ENCODE measurements at places on chromosomes 4 and X.

DNA sequence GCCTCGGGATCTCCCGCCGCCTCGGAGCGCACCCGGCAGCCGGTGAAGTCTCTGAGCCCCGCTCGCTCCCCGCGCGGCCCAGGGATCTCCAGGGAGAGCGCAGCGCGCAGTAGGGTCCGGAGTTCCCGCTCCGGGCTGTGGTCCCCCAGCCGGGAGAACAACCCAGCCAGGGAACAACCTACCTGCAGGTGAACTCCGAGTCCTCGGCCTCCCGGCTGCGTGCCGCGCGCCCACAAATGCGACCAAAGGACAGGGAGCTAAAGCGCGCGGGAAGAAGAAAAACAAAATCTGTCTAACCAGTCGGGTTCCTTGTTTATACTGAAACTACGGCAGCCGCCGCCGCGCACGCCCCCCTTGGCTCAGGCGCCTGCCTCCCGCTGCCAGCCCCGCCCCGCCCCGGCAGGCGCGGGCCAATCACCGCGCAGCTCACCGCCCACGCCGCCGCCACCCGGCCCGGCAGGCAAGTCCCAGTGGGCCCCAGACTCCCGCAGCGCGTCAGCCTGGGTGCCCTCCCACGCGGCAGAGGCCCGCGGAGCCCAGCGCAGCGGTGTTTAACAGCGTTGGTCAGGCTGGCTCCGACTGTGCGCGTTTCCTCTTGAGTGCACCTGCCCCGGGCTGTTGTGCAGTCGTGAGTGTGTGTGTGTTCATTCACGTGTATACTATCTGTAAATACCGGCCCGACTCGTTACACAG is at the start of gene RASGEF1B:
Gene RASGEF1B (minus strand): TSS at position 320 of the 693 bp plus-strand sequence. CDS start 12,399 bp downstream, outside the sequence.
- no peaks in the 10 kb centered on the region for H3K36me3 ChIP-seq
- peak within 1 kb of the TSS; percentile 80 for H3K4me3 ChIP-seq
- peaks cover 27% of the 10 kb centered on the region for H3K4me1 ChIP-seq
- no peaks in the 10 kb centered on the region for H3K27me3 ChIP-seq
- peak within 1 kb of the TSS; percentile 73 for H3K27ac ChIP-seq

DNA sequence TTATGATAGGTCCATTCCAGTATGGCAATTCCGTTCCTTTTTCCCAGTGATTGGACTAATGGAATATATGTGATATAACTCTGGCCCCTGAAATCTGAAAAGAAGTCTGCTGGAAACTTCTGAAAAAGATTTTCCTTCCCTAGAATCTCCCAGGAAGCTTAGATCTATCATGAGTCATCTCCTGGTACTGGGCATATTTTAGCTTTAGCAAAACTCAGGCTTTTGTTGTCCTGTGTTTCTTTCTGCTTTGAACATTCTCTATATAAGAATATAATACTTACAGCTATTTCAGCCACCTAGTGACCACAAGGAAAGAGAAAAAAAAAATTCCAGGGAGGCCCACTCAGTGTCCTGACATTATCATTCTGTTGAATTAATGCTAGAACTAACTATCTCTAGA is 597.2 kb upstream of the GRIA3 start:
- H3K4me1 ChIP-seq = peaks cover 30% of the 10 kb centered on the region
- no peak for DNase-seq
- no peaks in the 10 kb centered on the region for H3K27me3 ChIP-seq
- H3K27ac ChIP-seq = no peak overlapping the region
- H3K36me3 ChIP-seq = no peaks in the 10 kb centered on the region

GRCh38 chr4:11440481-11441193 is 11.9 kb upstream of the HS3ST1 start:
- no peak overlapping the region for H3K4me3 ChIP-seq
- no peaks in the 10 kb centered on the region for H3K36me3 ChIP-seq
- no peaks in the 10 kb centered on the region for H3K4me1 ChIP-seq
- no peak for DNase-seq
- H3K27me3 ChIP-seq = no peaks in the 10 kb centered on the region
- H3K27ac ChIP-seq = no peak overlapping the region

DNA sequence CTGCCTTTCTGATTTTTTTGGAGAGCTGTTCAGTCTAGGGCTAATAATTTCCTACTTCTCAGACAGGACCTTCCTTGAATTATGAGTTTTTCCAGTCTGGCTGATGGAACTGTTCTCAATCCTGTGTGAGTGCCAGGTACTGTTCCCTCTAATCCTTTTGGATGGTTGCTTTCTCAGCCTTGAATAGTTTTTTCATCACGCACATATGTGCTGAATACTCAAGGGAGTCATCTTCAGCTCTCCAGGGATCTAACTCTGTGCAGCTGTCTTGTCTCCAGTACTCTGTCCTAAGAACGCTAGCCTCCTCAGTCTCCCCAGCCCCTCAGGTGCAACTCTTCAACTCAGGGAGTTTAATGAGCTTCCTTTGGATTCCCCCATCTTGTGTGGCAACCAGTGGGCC is 93.2 kb downstream of the GASK1B start:
- no peaks in the 10 kb centered on the region for H3K27me3 ChIP-seq
- DNase-seq = no peak
- H3K27ac ChIP-seq = no peak overlapping the region
- H3K36me3 ChIP-seq = no peaks in the 10 kb centered on the region
- H3K4me1 ChIP-seq = no peaks in the 10 kb centered on the region

DNA sequence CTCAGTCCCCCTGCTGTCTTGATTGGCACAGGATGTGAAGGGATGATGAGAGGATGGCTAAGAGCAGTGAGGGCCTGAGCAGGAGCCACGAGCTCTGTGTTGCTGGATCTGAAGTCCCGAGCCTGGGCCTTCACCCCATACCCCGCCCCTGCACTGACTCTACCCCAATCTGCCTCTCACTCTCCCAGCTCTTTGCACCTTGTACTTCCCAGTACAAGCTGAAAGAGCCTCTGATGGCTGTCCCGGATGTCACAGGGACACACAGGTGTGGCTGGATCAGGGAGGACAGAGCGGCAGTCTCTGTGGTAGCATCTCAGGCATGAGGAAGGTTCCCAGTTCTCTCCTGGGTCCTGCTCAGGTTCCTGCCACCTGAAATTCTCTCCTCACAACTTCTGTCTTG is 103.6 kb downstream of the CHIC2 start:
- no peak overlapping the region for H3K27ac ChIP-seq
- DNase-seq = no peak
- H3K27me3 ChIP-seq = no peaks in the 10 kb centered on the region
- H3K4me3 ChIP-seq = no peak overlapping the region
- H3K36me3 ChIP-seq = peaks cover 6% of the 10 kb centered on the region

DNA sequence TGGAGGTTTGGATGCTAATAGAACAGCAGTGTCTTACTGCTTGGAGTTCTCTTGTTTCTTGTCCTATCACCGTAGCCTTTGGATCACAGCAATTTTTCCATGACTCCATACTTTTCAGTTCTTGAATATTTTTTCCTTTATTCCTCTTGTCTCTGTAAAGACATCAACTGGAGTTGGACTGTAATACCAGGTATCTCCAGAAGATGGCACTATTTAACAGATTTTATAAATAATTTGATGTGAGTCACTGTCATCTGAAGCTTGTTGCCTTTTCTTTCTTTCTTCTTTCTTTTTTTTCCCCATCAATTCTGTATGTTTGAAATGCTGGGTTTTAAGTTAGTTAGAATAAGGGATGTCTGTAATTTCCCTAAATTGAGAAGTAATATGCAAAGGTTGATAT is 24.1 kb downstream of the HPRT1 start:
- no peak overlapping the region for H3K4me3 ChIP-seq
- peaks cover 25% of the 10 kb centered on the region for H3K27me3 ChIP-seq
- no peak overlapping the region for H3K27ac ChIP-seq
- peak; percentile 59 for DNase-seq
- no peaks in the 10 kb centered on the region for H3K4me1 ChIP-seq

DNA sequence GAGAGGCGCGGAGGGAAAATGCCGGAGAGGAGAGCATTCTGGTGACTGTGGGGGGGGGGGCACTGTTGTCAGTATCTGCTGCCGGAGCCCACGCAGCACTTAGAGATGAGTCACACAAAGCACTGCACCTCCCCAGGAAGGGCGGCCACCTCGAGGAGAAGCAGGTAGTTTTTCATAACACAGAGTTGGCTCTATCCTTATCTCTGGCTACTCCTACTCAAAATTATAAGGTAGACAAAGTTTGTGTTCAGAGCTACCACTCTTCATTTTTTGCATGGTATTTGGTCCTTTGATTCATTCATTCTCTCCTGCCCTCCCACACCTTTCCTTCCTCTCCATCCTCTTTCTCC is 76.2 kb upstream of the SCOC start:
- H3K27ac ChIP-seq = peak overlapping the region; percentile 11
- no peaks in the 10 kb centered on the region for H3K36me3 ChIP-seq
- peak; percentile 60 for DNase-seq
- H3K4me3 ChIP-seq = peak overlapping the region; percentile 34
- peaks cover 27% of the 10 kb centered on the region for H3K4me1 ChIP-seq

DNA sequence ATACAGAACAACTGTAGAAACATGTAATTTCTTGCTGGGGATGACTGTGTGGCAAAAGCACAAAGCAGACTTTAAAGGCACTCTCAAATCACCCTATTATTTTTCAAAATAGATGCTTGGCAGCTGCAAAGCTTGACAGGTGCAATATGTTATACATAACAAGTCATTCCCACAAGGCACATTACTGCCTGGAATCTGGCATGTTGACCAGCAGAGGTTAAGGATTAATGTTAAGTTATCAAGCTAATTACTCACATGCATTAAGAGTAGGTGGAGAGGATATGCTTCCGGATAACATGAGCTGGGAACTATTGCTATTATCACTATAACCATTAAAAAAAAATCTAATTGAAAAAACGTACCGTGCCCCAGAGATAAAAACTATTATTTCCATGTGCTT is 17.8 kb downstream of the ANOS1 start:
- no peaks in the 10 kb centered on the region for H3K27me3 ChIP-seq
- H3K4me3 ChIP-seq = no peak overlapping the region
- no peak for DNase-seq
- H3K27ac ChIP-seq = no peak overlapping the region
- H3K36me3 ChIP-seq = peaks cover 10% of the 10 kb centered on the region

GRCh38 chr4:150302553-150302952 is 224.3 kb downstream of the DCLK2 start:
- H3K4me1 ChIP-seq = peaks cover 15% of the 10 kb centered on the region
- no peak overlapping the region for H3K4me3 ChIP-seq
- H3K27ac ChIP-seq = no peak overlapping the region
- no peaks in the 10 kb centered on the region for H3K27me3 ChIP-seq
- peaks cover 6% of the 10 kb centered on the region for H3K36me3 ChIP-seq

DNA sequence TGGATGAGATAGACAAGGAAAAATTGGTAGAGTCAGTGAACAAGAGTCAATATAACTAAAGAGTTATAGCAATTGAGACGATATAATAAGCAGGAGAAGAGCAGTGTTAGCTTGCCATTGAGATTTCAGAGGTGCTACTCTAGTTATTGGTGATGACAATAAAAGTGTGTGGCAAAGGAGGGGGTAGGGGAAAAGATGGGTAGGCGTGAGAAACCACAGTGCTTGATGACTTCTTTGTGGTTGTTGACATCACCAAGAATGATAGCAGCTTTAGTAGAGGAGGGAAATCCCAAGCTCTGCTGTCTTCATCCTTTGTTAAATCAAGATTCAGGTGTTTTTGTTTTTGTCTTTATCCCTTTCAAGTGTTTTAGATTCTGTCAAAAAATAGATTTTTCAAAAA is 179.9 kb upstream of the PPP3CA start:
- peak; percentile 0 for DNase-seq
- H3K4me3 ChIP-seq = no peak overlapping the region
- H3K27ac ChIP-seq = no peak overlapping the region

DNA sequence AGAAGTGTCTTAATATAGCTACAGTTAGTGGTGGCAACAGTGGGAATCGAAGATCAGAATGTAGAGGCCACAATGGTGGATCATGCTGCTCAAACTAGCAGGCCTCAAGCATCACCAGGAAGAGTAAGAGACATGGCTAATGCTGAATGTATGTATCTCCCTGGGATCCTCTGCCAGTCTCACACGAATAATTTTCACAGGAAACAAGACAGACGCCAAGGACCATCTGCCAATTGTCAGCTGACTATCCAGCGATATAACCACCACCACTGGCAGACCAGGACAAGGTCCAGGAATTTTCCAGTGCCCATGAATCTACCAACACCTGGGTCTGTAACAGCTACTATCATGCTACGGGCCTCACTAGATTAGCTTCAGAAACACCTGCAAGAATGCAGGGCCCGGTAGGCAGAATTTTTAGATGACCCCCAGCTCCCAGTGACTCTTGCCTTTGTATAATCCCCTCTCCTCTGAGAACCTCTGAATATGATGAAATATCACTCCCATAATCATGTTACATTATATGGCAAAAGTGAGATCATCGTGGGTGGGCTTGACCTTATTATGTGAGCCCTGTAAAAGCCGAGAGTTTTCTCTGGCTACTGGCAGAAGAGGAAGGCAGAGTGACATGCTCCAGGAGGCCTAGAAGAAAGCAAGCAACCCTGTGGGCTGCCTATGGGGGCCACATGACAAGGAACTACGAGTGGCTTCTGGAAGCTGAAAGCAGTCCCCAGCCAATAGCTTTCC is 429.8 kb downstream of the BCOR start:
- no peaks in the 10 kb centered on the region for H3K4me1 ChIP-seq
- no peak overlapping the region for H3K4me3 ChIP-seq
- no peak overlapping the region for H3K27ac ChIP-seq
- H3K36me3 ChIP-seq = no peaks in the 10 kb centered on the region

DNA sequence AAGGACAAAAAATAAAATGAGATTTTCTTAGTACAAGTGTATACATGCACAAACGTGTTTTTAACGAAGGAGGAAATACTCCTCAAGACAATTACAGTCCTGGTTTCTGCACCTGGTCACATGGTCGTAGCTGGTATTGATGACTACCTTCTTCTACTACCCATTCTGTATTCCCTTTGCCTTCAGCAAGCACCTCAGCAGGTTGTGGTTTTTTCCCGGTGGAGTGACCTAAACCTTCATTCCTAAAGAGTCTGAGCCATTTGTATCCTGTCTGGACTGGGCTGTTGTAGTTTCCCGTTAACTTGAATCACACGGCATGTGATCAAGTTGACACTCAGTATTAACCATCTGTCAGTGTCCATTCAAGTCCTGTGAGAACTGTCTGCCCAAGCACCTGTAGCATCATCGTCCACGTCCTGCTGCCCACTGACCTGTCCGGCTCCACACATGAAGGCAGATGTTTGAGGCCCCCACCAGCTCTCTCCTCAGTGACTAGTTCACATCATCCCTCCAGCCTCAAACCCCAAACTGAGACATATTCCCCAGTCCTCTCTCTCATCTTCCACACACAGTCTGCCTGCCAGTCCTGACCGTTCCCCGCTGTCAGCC is 31.1 kb upstream of the TBC1D14 start:
- no peaks in the 10 kb centered on the region for H3K27me3 ChIP-seq
- H3K36me3 ChIP-seq = peaks cover 72% of the 10 kb centered on the region
- no peak overlapping the region for H3K4me3 ChIP-seq
- no peaks in the 10 kb centered on the region for H3K4me1 ChIP-seq
- no peak overlapping the region for H3K27ac ChIP-seq

GRCh38 chrX:48939524-48940228 is 17.7 kb downstream of the OTUD5 start:
- no peak overlapping the region for H3K4me3 ChIP-seq
- H3K27me3 ChIP-seq = no peaks in the 10 kb centered on the region
- H3K36me3 ChIP-seq = peaks cover 29% of the 10 kb centered on the region
- DNase-seq = no peak
- no peaks in the 10 kb centered on the region for H3K4me1 ChIP-seq

GRCh38 chr4:21869978-21870745 is 78.4 kb downstream of the KCNIP4 start:
- no peaks in the 10 kb centered on the region for H3K27me3 ChIP-seq
- H3K4me1 ChIP-seq = no peaks in the 10 kb centered on the region
- H3K27ac ChIP-seq = no peak overlapping the region
- DNase-seq = no peak
- no peaks in the 10 kb centered on the region for H3K36me3 ChIP-seq
- H3K4me3 ChIP-seq = no peak overlapping the region
